Aorta (tissue), 5 donors: ENCODE measurements at places on chromosomes 4 and X. TPM values are rescaled to one million over a fixed set of nuclear protein-coding genes. Genes with fewer than 3 reads are reported as not detected.

NMU gene
- total RNA-seq, result not detected

STAP1 gene
- 0.88 TPM for total RNA-seq

GRCh38 chr4:150647008-150647407 lies 65.1 kb downstream of the MAB21L2 start:
- no peak for DNase-seq

DNA sequence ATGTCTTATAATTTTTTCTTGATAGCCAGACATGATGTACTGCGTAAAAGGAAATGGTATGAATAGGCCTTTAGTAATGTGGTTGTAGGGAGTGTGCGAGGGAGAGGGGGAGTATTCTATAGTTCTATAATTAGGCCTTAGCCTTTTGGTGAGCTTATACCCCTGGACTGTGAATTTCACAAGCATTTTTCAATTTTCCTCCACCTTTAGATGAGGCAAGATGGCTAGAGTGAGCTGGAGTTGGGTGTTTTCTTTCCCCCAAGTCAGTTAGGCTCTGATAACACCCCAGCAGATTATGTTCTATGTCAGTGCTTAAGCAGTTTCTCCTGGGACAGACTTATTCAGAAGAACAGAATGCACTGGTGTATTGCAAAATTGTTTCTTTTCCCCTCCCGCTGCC lies 210.2 kb upstream of the NPY2R start:
- DNase-seq, result no peak

DNA sequence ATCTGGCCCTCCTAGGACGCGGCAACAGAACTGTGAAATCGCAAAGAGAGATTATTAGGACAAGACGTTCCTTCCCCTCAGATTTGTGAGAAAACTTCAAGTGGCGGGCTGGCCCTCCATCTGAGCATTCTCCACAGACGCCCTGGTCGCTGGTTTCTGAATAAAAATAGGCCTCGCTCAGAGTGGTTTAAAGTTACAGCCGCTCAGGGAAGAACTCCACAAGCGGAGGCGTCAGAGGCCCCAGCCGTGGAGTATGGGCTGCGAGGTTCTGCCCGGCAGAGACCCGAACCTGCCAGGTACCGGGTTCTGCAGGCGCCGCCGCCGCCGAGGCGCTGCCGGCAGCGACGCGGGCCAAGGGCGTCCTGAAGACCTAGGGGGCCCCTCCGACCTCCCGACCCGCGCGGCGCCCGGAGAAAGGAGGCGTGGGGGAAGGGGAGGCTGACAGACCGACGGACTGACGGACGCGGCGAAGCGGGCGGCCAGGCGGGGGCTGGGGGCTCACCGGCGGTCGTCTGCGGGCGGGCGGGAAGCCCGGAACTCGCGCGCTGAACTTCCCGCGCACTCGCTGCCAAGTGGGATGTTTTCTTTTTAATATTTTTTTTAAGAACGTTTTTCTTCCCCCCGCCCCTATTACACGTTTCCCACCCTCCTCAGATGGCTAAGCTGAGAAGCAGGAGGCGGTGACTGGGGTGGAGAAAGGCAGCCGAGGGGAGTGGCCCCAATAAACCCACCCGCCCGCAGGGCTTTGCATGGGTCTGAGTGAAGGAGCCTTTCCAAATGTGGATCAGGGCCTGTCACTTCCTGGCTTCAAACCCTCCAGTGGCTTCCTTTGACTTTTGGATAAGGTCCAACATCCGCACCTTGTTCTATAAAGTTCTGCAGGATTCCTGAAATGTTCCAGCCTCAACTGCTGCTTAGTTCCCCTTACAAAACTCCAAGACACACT lies at the start of gene PABPC4L:
TSS of gene PABPC4L (minus strand) at position 574 of the 946 bp plus-strand sequence. CDS start 770 bp downstream, outside the sequence.
- peak; percentile 82 for DNase-seq

- DNase-seq, result peak; percentile 81
Measured at GRCh38 chr4:99945718-99946355, 581 bp downstream of the DNAJB14 start.

DNA sequence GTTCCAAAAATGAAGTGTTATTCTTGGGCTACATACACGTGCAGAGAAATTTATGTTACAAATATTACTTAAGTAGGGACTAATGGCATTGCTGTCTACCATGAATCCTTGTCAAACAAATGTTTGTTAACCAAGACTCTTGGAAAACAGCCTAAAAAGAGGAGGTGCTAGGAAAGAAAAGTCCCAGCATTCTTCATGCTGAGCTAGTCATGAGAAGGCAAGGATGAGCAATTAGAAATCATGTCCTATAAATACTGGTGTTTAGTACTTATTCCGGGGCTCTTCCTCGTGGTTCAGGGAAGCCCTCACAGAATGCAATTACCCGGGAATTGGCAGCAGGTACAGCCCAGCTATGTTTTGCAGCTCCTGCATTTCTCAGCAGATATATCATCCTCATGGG lies 378.1 kb upstream of the FTHL17 start:
- DNase-seq, result no peak

DNA sequence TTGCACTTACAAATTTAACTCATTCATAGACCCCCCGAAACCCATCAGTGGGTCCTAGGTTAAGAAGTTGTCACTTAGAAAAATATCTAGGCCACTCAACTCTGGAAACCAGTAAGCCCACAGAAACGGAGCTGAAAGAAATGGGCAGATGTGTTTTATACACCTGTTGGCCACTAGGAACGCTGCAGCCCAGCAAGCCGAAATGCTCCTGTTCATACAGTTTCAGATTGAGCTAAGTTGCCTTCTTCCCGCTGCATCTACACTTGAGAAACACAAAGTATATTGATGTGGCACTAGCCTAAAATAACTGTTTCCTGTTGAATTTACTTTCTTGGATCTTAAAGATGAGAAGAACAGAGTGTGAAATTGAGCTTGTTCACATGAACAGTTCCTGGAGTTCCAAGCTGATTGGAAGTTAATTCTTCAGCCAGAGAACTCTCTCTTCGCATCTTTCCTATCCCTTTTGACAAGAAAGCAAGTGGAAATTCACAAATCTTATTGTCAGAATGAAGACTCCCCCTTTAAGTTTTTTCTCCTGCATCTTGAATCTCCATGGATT lies 174.1 kb downstream of the RBMX2 start:
- peak; percentile 82 for DNase-seq

CLDN24 gene
- total RNA-seq, result not detected

VEGFD gene
- 3.0 TPM for total RNA-seq

DNA sequence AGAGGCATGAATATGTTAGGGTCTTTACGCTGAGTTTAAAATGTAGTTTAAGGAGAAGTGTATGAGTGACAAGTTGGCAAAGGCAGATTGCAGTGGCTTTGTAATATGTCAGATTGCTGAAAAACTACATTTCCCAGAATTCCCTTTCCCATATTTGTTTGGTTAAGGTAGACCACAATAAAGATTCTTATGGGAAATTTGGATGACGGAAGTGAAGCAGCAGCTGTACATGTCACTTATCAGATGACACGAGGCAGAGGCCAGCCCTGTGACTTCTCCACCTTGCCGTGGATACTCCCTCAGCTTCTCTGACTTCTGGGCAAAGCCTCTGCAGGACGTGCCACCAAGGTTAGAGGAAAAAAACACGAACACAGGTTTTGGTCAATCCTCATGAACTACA lies 229.7 kb upstream of the DKK2 start:
- no peak for DNase-seq

REPS2 gene
- 6.2 TPM for total RNA-seq

GRPR gene
- total RNA-seq, result 0.36 TPM

DNA sequence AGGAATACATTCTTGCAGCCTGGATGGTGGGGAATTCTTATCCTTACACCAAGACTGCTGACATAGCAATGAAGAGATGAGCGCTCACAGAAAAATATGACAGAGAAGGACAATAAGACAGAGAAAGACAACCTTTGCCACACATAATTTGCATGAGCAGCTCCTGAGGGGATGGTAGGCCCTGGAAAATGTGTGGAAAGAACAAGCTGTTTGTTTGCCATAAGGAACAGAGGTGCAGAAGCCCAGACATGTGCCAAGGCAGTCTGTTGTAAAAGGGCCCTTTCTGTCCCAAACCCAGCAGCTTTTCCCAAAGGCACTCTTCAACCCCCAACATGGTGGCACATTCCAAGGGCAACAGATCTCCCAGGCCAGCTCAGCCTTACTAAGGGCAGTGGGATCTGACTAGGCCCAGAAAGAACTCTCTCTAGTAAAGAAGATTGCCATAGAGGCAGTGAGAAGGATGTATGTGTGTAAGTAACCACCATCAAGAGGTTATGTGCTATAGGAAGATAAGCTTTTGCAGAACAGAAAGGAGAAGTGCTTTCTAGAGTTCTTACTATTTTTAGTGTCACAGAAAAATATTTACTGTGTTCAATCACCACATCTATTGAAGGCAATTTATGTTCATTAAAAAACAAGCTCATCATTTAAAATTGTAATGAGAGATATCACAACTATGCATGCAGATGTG lies 287.0 kb upstream of the RASGEF1B start:
- no peak for DNase-seq

- DNase-seq, result peak; percentile 44
Measured at GRCh38 chr4:3268395-3269104, 19.6 kb downstream of the MSANTD1 start.

GRCh38 chr4:26452565-26453531 lies 37.4 kb downstream of the CCKAR start:
- no peak for DNase-seq
